Ammon's horn (tissue), 1 donor: ENCODE measurements at places on chromosomes 6 and 20.

GRCh38 chr6:39808964-39809363 is 16.8 kb downstream of the DAAM2 start:
- no peak for DNase-seq

GRCh38 chr20:21529863-21530262 is 16.0 kb upstream of the NKX2-2 start:
- peak; percentile 35 for DNase-seq

- DNase-seq: no peak
Observed at GRCh38 chr20:42516692-42517091, 673.0 kb downstream of the PTPRT start.

DNA sequence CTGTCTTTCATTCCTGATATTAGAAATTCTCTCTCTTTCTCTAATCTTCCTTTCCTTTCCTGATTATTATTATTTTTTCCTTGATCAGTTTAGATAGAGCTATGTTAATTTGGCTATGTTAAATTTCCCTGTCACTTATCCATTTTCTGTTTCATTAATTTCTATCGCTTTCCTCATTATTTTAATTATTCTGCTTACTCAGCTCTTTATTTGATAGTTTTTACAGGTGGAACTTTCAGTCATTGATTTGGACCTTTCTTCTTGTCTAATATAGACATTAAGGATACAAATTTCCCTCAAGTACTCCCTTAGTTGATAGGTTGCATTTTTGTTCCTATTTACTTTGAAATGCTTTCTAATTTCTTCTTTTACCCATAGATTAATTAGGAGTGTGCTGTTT is 442.3 kb downstream of the CDH26 start:
- no peak for DNase-seq

- no peak for DNase-seq
Observed at GRCh38 chr6:146896062-146896813, 297.5 kb downstream of the ADGB start.

DNA sequence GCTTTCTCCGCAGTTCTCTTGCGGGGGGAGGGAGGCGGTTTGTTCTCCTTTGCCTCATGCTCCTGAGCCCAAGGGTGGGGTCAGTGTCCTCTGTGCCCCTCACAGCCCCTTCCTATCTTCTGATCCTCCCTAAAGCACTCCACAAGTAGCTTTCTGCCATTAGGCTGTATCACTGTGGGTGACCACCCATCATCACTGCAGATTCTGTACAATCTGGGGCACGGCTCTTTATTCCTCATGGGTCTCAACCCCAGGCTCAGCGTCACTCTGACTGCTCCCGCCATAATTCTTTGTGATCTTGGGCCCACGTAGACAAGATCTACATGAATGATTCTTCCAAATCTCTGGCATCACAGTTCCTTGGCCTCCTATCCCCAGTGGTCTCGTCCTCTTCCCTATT is 10.5 kb downstream of the NCR2 start:
- DNase-seq: no peak
